HAP-1 (cell line): ENCODE measurements at places on chromosomes 4 and X.

GRCh38 chr4:101914761-101915160, 124.2 kb downstream of the BANK1 start:
- no peak for DNase-seq

DNA sequence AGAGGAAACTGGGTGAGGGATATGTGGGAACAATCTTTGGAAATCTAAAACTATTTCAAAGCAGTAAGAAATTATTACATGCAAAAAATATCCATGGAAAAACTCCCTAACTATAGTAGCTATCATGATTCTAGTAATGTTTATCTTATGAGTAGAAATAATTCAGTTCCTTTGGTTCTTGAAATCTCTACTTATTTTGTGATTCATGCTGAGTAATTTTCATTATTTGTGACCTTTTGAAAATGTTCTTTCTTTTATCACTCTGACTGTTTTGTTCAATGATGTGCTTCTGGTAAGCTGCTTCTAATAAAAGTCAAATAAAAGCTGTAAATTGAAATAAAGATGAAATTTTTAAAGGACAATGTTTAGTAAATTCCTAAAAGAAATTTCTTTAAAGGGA, 40.4 kb upstream of the MAGEB10 start:
- no peak for DNase-seq

- no peak for DNase-seq
These were observed at the start of gene CCKAR for GRCh38 chr4:26490111-26490959. CCKAR (minus strand) TSS chr4:26490484; CDS start chr4:26490267, 217 bp downstream.

GRCh38 chrX:133674726-133675470, 259.6 kb upstream of the GPC4 start:
- DNase-seq: peak; percentile 50

- DNase-seq: no peak
These were observed 30.0 kb upstream of the HUWE1 start for GRCh38 chrX:53716328-53717088.

- no peak for DNase-seq
These were observed 10.6 kb downstream of the UGT2B4 start for GRCh38 chr4:69485130-69485529.

- no peak for DNase-seq
These were observed 3.1 kb upstream of the MSX1 start for GRCh38 chr4:4856071-4857000.

GRCh38 chrX:16112428-16112827, 10.9 kb upstream of the GRPR start:
- no peak for DNase-seq

DNA sequence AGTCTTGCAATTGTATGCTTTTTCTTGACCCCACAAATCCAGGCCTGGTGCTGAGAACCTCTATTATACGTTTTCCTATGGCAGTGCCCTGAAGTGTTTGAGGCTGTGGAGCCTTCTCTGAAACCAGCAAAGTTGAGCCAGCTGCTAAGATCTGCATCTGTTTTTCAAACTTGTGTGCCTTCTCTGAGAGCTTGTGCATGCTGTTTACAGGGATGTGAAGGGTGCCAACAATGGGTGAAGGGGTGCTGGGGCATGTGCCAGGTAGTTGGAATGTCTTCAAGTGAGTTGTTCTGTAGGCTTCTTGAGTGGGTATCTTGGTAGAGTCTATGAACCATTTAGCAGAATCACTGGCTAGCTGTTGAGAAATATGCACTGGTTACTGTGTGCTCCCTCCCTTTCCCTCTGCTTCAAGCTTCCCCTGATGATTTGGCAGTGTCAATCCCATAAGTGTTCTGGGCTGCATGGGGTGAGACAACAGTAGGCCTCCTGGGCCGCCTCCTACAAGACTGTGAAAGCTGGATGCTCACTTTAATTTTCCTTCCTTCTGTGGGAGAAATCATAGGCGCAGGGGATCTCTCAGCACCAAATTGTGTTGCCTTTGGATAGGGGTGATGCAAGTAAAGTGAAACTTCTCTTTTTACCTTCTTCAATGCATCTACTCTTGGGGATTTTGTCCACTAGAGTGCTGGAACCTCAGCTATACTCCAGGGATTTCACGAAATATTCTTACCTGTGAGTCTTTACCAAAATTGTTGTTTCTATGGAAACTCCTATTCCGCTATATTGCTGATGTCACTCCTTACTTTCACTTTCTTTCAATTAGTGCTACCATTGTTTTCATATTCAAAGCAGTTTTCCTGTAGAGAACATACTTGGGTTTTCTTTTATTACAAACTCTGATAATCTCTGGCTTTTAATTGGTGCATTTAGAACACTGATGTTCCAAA, 30.0 kb downstream of the ITM2A start:
- DNase-seq: no peak

DNA sequence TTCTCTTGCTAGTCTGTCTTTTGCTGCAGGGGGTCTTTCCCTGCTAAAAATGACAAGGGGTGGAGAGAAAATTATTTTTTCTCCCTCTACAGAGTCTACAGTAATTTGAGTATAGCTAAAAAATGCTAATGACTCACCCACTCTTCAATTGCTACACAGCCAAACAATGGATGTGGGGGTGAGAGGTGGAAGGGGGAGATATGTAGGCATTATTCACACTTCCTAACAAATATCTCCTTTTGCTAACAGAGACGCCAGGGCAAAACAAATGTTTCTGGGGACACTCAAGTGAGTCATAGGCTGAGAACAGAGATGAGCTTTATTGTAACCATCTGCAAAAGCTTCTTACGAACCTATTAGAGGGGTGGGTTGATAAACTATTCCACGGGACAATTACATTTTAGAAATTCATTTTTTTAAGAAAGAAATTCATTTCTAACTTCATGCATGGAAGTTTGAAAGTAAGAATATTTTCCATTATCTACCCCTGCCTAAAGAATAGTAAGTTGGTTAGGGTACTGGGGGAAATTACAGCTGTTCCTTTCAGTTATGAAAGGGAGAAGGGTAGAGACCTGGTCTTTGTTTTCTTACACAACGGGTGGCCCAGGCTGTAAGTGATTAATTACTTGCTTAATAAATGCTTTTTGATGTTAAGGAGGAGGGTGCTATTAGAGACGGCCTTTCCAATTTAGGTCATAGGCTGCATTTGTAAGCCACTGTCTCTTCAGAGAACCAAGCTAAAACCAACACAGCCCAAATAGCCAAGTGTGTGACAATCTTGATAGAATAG, 12.8 kb downstream of the SCD5 start:
- DNase-seq: peak; percentile 62

- DNase-seq: no peak
These were observed 34.6 kb upstream of the DIAPH2 start for GRCh38 chrX:96650023-96650422.

GRCh38 chr4:184514121-184514988, 40.0 kb upstream of the IRF2 start:
- DNase-seq: no peak

- DNase-seq: no peak
These were observed 265.2 kb upstream of the BOD1L1 start for GRCh38 chr4:13892739-13893105.

DNA sequence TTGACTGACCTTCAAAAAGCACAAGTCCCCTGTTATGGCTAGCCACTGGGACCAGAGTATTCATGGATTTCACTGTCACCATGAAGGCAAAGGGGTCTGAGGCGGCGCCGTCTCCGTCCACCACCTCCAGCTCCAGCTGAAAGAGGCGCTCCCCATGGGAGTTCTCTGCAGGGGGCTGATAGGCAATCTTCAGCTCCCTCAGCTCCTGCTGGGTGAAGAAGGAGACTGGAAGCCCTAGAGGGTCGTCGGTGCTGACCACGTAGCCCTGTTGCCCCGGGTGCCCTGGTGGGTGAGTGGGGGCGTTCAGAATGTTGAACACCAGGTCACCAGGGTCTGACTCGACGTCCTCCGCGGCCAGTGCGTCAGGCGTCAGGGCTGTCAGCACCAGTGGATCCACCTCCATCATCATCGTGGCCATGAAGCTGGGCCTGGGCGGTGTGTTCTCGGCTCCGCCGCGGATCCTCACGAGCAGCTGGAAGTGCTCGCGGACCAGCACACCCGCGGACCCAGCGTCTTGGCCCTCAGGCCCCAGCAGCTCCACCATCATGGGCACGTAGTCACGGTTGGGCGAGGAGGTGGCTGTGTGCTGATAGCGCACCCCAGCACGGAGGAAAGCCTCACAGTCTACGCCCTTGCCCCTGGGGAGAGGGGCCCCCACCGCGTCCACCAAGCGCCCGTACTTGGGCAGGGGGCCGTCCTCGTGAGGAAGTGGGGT, 987 bp downstream of the FREM3 start:
- DNase-seq: no peak

GRCh38 chr4:80035336-80035735, 37.7 kb downstream of the ANTXR2 start:
- DNase-seq: no peak

- DNase-seq: no peak
These were observed 35.2 kb downstream of the SEPTIN11 start for GRCh38 chr4:76984788-76985211.

- no peak for DNase-seq
These were observed 679.9 kb downstream of the RPA4 start for GRCh38 chrX:97563531-97564133.

GRCh38 chr4:121707344-121707743, 10.6 kb upstream of the ANXA5 start:
- no peak for DNase-seq

GRCh38 chr4:163474027-163474426, 473 bp upstream of the TKTL2 start:
- DNase-seq: no peak

DNA sequence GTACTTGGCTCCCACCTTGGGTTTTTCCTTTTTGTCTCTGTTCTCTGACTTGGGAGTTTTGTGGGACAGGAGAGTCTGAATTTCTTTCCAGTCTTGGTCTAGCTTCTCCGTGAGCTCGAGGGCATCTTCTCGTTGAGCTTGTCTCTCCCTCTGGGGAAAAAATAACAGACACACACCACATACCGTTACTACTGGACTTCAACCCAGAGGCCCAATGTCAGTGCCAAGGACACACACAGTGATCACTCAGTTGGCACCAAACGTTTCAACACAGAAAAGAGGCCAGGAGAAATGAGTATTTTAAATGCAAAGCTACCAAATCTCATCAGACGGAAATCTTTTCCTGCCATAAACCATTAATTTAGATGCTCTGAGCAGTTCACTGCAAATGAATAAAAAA, 9.7 kb downstream of the NOP14 start:
- no peak for DNase-seq

DNA sequence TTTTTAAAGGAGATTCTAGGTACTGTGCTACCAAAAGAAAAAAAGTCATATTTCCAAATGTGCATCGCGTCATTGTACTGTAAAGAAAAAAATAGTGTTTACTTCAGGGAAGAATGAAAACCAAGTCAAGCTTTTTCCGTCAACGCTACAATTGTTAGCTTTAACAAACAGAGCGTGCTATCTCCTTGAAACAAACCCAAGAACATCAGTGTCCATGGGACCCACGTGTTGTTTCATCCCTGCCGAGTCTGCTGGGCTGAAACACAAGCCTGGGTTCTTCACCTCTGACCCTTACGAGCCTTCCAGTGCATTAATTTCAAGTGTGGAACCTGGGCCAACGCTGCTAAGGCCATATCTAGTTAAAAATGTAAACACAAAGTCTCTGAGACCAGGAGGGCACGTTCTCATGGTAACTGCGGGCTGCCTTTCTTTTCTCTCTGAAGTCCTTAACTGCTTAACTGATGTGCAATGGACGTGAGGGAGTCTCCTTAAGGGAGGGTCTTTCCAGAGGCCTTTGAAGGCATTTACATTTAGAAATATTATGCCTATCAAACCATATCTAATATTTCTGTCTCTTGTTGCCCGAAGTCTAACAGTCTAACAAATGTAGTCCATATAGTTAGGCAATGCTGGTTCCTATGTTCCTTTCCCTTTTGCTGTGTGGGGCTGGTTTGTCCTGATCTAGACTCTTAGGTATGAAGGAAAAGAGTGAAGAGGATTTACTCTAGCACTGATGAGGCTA, 36.3 kb downstream of the ING2 start:
- DNase-seq: no peak

- DNase-seq: peak; percentile 33
These were observed 35.3 kb upstream of the WAS start for GRCh38 chrX:48648336-48648751.

- DNase-seq: no peak
These were observed 243.1 kb upstream of the ANXA3 start for GRCh38 chr4:78308517-78308916.

DNA sequence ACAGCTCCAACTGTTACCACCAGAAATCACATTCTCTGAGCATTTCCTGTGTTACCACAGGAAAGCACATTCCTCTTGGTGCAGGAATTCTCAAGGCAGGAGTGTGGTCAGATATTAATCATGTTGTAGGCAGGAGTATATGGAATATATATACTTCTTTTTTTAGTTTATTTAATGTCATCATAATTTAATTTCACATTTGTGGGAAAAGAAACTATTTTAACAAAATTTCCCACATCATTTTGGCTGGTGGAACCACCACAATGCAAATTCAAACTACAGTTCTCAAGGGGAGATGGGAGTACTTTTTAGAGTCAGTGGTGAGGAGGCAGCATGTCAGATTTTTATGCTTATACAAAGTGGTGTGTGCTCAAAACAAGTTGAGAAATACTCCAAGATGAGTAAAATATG, 139.0 kb downstream of the ATP10D start:
- no peak for DNase-seq

GRCh38 chr4:120682981-120683380, 239.5 kb downstream of the PRDM5 start:
- no peak for DNase-seq

- no peak for DNase-seq
These were observed 11.4 kb upstream of the KLHL5 start for GRCh38 chr4:39050590-39050989.
